ENCODE measurements at places on chromosomes 4 and X. TPM values are rescaled to one million over a fixed set of nuclear protein-coding genes. Genes with fewer than 3 reads are reported as not detected.
A peak's percentile ranks its signal among the peaks of the same experiment; 100 is the strongest.

Gene FOXR2
- not detected for total RNA-seq

DNA sequence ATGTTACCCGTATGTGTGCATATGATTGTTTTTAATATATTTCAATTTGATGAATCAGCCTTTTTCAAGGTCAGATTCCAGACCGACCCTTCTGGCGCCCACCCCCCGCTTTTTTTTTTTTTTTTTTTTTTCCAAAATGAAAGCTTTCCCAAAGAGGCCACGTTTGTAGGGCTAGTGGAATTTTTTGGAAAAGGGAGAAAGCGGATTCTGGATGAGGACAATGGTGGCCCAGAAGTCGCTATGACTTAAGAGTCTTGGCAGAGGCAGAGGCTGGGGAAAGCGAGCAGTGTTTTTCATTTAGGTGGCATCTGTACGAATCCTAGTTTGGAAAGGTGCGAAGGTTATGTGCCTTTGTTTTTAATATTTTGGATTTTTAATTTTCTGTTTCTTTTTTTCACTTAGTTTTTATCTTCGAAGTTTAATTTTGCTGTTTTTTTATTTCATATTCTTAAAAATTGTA is 14.6 kb downstream of the NDUFB11 start:
- no peak for DNase-seq

Gene FMR1
- 34.9 TPM for total RNA-seq

DNA sequence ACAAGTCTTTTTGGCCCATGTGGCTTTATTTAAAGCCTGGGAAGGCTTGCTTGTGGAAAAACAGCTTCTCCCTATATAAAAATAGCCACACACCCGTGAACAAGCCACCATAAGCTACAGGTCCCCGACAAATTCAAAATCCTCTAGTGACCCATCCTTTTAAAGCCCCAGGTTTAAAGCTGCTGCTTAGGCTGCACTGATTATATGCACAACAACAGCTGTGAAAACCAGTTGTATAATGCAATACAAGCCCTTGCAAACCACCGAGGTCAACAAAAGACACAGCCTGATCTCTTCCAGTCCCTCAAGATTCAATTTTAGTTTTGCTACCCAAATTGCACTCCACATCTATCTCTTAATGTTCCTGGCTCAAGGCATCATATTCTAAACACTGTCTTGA is 186.0 kb upstream of the WDFY3 start:
- no peak for DNase-seq

- no peak for DNase-seq
Measured at GRCh38 chrX:18075603-18076002, 145.1 kb downstream of the BEND2 start.

GRCh38 chr4:149017002-149017734 is 575.0 kb upstream of the NR3C2 start:
- DNase-seq = no peak

Gene BBS12
- total RNA-seq = 7.4 TPM

Gene RWDD4
- total RNA-seq = 14.9 TPM

Gene DMP1
- not detected for total RNA-seq

- peak; percentile 25 for DNase-seq
Measured at GRCh38 chrX:40008791-40009461, 88.8 kb downstream of the BCOR start.

Gene ZMAT1
- 0.51 TPM for total RNA-seq

- no peak for DNase-seq
Measured at GRCh38 chr4:7598939-7599790, 164.4 kb upstream of the PSAPL1 start.

Gene MXRA5
- total RNA-seq = 40.3 TPM

Gene FAM149A
- 9.4 TPM for total RNA-seq

Gene RPL9
- 2,253 TPM for total RNA-seq

- no peak for DNase-seq
Measured at GRCh38 chrX:65266482-65266881, 268.1 kb downstream of the LAS1L start.

Gene PPP2R2C
- under 0.01 TPM for total RNA-seq

DNA sequence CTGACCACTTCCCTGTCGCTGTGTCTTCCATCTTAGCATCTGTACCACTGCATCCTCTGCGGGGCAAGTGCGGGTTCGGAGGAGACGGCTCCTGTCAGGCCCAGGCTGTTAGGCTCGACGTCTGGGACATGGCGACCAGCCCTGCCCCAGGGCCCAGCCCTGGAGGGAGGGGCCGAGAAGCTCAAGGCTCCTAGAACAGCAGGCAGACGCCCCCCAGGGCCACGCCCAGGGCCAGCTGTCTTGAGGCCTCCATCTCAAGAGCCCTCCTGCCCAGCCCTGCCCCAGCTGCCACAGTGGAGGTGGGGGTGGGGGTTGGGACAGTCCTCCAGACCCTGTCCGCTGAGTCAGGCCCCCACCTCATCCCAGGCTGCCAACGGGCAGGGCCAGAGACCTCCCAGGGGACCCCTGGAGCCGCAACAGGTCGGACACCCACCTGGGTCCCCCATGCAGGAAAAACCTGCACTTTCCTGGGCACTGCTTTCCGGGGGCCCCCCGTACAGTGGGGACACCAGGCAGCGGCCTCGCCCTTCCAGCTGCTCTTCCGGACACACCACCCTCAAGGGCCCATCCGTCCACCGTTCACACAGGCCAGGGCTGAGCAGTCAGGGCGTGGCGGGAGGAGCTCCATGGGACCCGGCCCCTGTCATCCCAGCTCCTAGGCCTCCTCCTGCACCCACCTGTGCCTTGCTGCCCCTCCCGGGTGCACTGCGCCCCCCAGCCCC is 83.1 kb downstream of the FAM53A start:
- no peak for DNase-seq

Gene NAA11
- total RNA-seq = not detected

DNA sequence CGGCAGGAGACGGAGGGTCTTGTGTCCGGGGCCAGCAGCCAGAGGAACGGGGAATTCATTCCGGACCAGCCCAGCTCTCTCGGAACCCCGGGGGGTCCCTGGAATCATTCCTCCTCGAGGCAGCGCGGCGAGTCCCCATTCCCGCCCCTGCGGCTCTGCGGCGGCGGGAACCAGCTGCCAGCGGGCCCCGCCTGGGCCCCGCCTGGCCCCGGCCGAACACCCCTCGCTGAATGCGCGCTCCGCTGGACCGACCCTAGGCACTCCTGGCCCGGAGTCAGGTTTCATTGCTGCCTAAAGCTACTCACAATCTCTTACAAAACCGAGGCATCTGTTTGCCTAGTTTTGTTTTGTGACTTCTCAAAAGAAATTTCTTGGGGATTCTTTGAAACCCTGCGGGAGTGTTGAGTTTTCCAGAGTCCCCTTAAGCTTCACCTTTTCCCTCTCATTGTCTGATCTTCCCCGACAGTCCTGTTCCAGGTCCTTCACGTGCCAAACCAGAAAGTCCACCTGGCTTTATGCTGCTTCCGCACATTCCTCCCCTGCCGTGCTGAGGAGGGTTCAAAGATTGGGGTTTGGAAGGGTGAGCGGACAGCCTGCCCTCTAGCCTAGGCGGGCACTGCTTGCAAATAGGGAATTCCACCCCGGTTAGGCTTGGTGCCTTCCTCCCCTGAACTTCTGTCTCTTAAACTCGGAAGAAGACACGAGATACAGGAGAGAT is 789 bp downstream of the ARHGAP10 start:
- peak; percentile 47 for DNase-seq

DNA sequence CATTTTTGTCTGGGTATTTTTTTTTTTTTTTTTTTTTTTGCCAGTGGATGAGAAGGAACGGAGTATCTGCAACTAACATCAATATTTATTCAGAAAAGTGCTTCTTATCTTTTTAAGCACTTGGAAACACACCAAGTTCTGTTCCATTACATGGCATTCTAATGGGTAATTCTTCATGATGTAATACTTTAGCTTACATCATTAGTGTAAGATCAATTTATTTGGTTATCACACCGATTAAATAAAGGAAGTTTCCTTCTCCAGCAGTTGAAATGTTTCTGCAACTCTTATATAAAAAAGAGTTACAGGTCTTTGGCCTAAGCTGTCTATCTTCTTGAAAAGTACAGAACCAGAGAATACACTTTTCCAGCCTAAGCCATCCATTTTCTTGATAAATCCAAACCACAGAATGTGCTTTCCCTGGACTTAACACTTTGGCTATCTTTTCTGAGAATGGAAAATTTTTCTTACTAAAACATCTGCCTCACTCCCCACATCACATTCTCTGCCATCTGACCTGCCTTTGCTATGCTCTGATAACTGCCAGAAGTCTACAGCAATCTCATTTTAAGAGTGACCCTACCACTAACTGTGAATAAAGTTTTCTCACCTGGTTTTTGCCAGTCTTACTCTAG is 191.9 kb upstream of the MAB21L2 start:
- peak; percentile 82 for DNase-seq

Gene SETD7
- total RNA-seq = 80.8 TPM
